ENCODE measurements at places on chromosomes 12 and 14. TPM values are rescaled to one million over a fixed set of nuclear protein-coding genes. Genes with fewer than 3 reads are reported as not detected.

Gene FAIM2
- polyA plus RNA-seq: 0.53 TPM

Gene MYF6
- polyA plus RNA-seq: 1.0 TPM

Gene NPFF
- polyA plus RNA-seq: not detected

Gene VRTN
- not detected for polyA plus RNA-seq

Gene SYT10
- polyA plus RNA-seq: not detected

Gene RASSF9
- polyA plus RNA-seq: 0.63 TPM

Gene KRT2
- not detected for polyA plus RNA-seq

Gene DNAL1
- 3.8 TPM for polyA plus RNA-seq

Gene SLC25A47
- 0.07 TPM for polyA plus RNA-seq

Gene SLC22A17
- polyA plus RNA-seq: 9.5 TPM

Gene RBM23
- polyA plus RNA-seq: 36.9 TPM

Gene SERPINA12
- not detected for polyA plus RNA-seq

Gene A2M
- polyA plus RNA-seq: 151 TPM

Gene GAS2L3
- polyA plus RNA-seq: 0.35 TPM

Gene EPYC
- 3.8 TPM for polyA plus RNA-seq

Gene CCDC38
- not detected for polyA plus RNA-seq

Gene PRICKLE1
- polyA plus RNA-seq: 3.4 TPM

Gene CISTR
- polyA plus RNA-seq: not detected

Gene BEGAIN
- polyA plus RNA-seq: 0.85 TPM

Gene CD69
- 9.8 TPM for polyA plus RNA-seq

Gene TAC3
- not detected for polyA plus RNA-seq

Gene SYCP3
- polyA plus RNA-seq: not detected

Gene SLC5A8
- not detected for polyA plus RNA-seq

Gene CEBPE
- not detected for polyA plus RNA-seq

Gene SMAGP
- 9.4 TPM for polyA plus RNA-seq

Gene LMNTD1
- 0.28 TPM for polyA plus RNA-seq

Gene ZDHHC22
- polyA plus RNA-seq: 0.02 TPM

Gene HECTD1
- 50.0 TPM for polyA plus RNA-seq

Gene OTUB2
- 0.24 TPM for polyA plus RNA-seq

Gene MIP
- 0.16 TPM for polyA plus RNA-seq

Gene SMCO2
- polyA plus RNA-seq: 0.10 TPM

Gene CYP27B1
- 3.0 TPM for polyA plus RNA-seq

Gene CMAS
- 16.3 TPM for polyA plus RNA-seq

Measured in adipose tissue (tissue), 3 donors.